Endodermal cell (in vitro differentiated cells): ENCODE measurements at places on chromosomes 5 and 9.

GRCh38 chr9:114321759-114322158 lies 1.1 kb upstream of the ORM1 start:
- no peak for DNase-seq

- no peak for DNase-seq
These were observed 294.7 kb downstream of the NSG2 start for GRCh38 chr5:174340226-174340625.

GRCh38 chr9:108178318-108178717 lies 677.5 kb downstream of the ACTL7B start:
- no peak for DNase-seq

DNA sequence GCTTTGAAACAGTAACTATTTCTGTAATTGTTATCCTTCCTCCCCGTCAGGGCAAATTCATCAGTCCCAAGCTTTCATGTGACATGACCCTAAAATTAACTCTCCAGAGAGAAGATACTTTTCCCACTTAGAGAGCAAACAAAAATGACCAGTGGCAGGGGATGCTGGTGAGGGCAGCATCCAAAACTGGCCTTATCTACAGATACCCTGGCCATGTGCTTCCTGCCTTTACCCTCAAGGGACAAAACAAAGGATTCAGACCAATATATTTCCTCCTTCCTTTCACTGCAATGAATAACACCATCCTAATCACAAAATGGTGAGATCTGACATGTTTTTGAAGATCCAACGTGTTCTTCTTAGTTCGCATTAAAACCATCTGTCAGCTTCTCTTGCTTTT lies 267.2 kb downstream of the MAN2A1 start:
- DNase-seq, result no peak

GRCh38 chr5:40390281-40391149 lies 289.2 kb upstream of the PTGER4 start:
- no peak for DNase-seq

DNA sequence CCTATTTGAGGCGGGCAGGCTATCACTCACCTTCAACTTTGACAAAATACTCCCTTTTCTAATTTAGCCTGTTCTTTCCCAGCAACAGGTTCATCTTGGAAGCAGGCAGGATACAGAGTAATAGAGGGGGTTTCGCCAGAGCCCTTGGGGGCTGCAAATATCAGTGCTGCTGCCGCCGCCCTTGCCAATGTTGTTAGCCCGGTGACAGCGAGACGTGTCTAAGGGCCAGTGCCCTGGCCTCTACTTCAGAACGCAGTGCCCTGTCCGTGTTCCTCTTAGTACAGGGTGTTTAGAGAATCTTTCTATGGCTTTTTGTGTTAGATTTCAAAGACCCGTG lies 703 bp downstream of the FAM120AOS start:
- no peak for DNase-seq

- no peak for DNase-seq
These were observed 349.3 kb upstream of the TLE4 start for GRCh38 chr9:79222483-79222882.

DNA sequence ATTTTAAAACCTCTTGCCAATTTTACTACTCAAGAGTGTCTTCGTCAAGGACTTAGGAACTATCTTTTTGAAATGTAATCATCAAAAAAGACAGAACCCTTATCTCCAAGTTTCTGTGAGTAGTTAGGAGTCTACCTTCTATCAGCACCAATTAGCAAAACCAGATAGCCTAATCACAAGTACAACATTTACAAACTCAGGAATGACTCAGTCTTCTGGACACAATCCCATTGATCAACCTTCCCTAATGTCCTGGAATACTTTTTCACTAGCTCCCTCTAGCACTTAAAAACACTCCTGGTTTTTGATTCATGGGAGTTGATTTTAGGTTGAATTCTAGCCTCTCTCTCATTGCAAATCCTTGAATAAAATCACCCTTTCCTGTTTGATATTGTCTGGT lies 680.7 kb downstream of the PRR16 start:
- DNase-seq, result no peak

DNA sequence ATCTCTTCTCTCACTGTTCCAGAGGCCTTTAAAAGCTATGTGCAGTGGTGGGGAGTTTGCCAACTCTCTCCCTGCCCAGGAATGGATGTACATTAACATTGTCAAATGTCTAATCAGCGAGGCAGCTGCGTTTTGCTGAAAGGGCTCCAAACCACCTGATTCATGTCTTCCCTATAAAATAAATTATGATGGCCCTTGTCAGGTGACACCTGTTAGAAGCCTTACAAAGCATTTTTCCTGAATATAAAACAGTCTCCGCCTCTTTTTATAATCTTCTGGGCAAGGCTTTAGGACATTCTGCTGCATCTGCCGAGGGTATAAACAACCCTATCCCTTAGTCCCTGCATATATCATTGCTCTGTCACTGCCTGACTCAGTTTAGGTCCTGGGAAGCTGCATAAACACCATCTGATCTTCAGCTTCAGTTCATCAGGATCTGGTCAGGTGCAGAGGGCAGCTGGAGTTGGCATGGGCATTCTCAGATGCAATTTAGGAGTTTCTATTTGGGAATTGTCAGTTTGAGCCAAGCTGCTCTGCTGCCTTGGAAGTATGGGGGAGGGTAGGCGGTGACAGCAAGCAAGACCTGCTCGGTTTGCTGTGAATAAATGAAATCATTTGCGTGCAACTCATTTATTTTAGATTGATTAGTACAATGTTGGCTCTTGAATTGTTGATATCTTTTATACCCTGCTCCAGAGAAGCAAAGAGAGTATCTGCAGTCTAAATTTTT lies 103.5 kb downstream of the ACER2 start:
- no peak for DNase-seq

GRCh38 chr5:53405396-53405795 lies 75.0 kb upstream of the FST start:
- DNase-seq, result no peak
